Stimulated activated CD8-positive, alpha-beta memory T cell treated with anti-CD3 and anti-CD28 coated beads, Interleukin-4, amount 100 ng/mL, for 24 hours (primary cell): ENCODE measurements at places on chromosomes 4 and X.

- DNase-seq: peak; percentile 61
These were observed 4.4 kb upstream of the CXorf38 start for GRCh38 chrX:40651620-40652223.

DNA sequence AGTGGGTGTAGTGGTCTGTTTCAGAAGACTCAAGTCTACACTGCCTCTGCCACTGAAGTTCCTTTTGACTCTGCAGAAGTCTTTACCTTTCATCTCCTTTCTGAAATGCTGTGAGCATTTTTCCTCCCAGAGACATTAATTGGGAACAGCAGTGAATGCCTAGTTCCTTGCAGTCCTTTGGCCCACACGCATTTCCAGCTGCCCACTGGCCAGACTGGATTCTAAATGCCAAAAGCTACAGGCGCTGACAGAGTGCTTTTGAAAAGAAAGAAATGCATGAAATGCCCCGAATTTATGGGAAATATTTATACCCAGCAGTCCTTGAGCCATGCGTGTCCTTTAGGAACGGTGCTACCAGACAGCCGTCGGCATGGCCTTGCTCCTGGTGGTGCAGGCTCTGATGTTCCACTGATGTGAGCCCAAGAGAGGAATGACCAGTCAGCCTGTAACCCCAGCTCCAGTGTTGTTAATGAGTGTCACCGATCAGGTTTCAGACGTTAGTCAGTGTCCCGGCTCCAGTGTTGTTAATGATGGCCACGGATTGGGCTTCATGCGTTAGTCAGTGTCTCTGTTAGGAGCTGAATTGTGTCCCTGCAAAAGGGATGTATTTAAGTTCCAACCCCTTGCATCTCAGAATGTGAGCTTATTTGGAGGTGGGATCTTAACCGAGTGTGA, 132.6 kb downstream of the TBL1X start:
- no peak for DNase-seq

- DNase-seq: no peak
These were observed 17.9 kb upstream of the OGT start for GRCh38 chrX:71515038-71515396.

- DNase-seq: no peak
These were observed 95.0 kb upstream of the TBL1X start for GRCh38 chrX:9369802-9370291.

DNA sequence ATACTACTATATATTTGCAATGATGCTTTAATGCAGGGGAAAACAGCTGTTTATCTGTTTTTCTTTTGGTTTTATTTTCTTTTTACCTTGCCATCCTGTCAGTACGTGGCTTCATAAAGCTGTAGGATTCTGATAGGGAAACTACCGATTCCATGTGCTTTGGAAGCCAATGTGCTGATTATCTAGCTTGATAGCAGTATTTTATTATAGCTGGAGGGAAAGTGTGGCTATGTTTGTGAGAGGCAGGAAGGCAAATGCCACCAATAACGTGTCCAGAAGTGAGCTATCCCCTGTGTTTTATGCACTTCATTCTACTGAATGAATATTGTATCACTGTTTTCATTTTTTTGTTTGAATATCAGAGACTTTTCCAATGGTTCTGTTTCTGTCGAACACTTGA, 43.7 kb downstream of the IL15 start:
- DNase-seq: no peak

- no peak for DNase-seq
These were observed 87.2 kb upstream of the PDE5A start for GRCh38 chr4:119715490-119716445.
